ENCODE measurements at places on chromosomes 13 and 19.

- peak; percentile 90 for DNase-seq
Observed at GRCh38 chr13:30865123-30866049, 40.7 kb upstream of the MEDAG start.

- no peak for DNase-seq
Observed at GRCh38 chr13:106132216-106132615, 403.2 kb downstream of the EFNB2 start.

- DNase-seq, result no peak
Observed at GRCh38 chr19:4081441-4082129, 14.9 kb upstream of the ZBTB7A start.

DNA sequence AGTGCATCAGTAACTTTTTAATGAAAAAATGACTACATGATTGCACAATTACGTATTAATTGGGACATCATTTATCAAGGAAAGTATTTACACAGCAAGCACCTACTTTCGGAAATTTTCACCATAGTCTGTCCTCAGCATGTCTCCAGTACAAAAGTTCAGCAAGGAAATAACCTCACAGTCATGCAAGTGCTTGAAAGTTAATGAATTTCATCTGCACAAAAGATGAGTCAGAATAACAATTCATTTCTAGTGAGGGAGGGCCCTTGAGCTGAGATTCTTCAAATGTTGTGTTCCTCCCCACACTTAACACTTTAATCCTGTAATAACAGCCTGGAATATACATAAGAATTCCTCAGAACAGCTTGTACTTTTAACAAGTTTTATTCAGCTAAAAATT lies 49.0 kb upstream of the OXGR1 start:
- DNase-seq, result no peak

DNA sequence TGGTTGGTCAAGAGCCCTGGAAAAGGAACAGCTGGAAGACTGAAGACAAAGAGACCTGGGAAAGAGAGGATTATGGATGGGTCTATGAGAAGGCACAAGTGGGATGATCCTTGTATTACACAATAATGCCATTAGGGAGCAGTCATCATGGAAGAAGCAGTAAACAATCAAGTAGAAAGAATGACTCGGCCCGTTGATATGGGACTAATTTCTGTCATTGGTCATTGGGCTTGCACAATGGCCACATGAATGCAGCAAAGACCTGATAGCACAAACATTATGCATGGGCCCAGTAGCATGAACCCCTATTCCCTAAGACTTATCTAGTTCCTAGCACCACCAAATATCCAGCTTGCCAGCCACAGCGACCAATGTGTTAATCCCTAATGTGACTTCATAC lies 390.3 kb upstream of the ZNF507 start:
- DNase-seq, result no peak

DNA sequence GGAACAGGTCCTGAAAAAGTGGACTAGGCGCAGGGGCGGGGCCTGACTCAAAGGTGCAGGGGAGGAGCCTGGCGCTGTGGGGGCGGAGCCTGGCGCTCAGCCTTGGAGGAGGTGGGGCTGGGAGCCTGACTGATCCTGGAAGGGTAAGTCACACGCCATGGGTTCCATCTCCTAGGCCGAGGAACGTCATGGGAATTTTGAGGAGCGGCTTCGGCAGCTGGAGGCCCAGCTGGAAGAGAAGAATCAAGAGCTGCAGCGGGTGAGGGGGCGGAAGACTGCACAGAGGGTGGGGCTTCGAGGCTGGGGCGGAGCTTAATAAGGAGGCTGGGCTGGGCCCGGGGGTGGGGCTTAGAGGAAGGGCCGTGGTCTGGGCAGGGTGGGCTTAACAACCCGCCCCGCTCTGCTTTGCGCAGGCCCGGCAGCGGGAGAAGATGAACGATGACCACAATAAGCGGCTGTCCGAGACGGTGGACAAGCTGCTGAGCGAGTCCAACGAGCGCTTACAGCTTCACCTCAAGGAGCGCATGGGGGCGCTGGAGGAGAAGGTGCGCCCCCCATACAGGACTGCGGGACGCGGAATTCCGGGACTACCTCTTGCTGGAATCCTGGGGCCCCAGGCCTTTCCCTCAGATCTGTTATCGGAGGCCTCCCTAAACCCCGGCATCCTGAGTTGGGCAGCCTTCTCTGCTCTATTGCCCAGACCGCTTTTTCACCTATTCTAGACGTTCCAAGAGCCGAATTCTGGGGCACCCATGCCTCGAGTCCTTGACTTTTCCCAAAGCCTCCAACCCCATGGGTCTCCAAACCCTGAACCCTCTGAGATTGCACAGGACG lies 14.5 kb downstream of the PPFIA3 start:
- no peak for DNase-seq

DNA sequence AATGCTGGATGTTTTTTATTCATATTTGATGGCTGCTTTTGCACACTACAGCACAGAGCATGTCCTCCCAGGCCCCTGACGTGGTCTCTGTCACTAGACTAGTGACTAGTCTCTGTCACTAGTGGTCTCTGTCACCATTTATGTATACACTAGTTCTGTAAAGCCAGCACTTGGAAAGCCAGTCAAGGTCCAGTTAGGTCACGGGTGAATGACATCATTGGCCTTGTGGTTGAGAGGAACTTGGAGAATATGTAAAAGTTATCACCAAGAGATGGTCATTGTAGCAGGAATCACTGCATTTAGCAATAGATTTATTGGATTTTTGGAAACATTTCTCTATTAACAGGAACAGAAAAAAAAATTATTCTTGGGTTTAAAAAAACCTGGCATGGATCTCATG lies 72.9 kb downstream of the SHISA2 start:
- DNase-seq, result no peak

DNA sequence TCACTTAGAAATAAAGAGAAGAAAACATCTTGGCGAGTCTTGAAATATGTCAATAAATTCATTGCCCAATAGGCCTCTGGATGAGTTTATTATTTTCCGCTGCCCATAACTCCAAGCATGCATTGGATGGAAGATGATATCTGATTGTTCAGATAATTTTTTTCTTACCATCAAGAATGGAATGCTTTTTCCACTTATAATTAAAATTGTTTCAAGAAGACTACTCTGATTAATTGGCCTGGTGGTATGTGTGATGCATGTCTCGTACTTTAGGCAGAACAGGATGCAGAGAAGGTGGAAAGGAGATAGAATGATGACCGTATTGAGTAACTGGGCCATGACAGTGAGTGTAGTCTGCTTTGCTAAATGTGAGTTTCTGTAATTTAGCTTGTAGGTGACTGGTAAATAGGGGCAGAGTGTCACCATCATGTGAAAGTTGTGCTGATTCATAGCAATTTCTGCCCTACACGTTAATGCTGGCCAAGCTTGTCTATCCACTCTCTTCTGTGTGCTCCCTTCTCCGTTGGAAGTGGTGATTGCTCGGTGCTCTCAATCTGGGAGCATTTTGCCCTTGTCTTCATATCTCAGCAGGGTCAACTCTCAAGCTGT lies 13.5 kb upstream of the SPATA13 start:
- no peak for DNase-seq

DNA sequence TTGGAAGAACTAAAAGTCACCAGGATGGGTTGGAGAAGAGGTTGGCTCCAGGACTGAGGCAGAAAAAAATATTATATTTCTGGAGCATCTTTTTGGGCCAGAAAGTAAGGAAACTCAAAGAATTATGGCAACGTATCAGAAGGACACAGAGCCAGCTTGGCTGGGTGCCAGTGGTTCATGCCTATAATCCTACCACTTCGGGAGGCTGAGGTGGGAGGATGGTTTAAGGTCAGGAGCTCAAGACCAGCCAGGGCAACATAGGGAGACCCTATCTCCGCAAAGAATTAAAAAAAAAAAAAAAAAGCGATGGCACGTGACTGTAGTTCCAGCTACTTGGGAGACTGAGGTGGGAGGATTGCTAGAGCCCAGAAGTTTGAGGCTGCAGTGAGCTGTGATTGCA lies 108.1 kb downstream of the GADD45B start:
- DNase-seq, result no peak

GRCh38 chr13:76741624-76742023 lies 144.6 kb downstream of the KCTD12 start:
- no peak for DNase-seq

DNA sequence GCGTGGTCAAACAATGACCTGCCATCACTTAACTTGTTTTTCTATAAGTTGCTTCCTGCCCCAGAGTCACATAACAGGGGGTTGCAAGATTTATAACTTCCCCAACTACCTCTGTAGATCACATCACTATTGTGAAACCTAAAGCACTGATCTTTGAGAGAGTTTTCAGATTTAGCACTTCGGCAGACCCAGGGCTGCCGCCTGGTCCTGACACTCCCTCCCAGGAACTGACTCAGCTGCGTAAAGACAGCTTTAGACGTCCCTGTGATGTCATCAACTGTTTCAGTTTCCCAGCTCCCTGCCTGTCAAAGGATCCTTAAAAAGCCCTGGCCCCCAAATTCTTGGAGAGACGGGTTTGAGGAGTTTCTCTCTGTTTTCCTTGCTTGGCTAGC lies 33.3 kb downstream of the IGFL2 start:
- no peak for DNase-seq

GRCh38 chr13:94454906-94455305 lies 24.6 kb downstream of the DCT start:
- DNase-seq, result no peak

- no peak for DNase-seq
Observed at GRCh38 chr13:63438951-63439350, 2023.3 kb upstream of the PCDH20 start.

GRCh38 chr13:95201814-95202651 lies 99.2 kb downstream of the ABCC4 start:
- DNase-seq, result peak; percentile 56

DNA sequence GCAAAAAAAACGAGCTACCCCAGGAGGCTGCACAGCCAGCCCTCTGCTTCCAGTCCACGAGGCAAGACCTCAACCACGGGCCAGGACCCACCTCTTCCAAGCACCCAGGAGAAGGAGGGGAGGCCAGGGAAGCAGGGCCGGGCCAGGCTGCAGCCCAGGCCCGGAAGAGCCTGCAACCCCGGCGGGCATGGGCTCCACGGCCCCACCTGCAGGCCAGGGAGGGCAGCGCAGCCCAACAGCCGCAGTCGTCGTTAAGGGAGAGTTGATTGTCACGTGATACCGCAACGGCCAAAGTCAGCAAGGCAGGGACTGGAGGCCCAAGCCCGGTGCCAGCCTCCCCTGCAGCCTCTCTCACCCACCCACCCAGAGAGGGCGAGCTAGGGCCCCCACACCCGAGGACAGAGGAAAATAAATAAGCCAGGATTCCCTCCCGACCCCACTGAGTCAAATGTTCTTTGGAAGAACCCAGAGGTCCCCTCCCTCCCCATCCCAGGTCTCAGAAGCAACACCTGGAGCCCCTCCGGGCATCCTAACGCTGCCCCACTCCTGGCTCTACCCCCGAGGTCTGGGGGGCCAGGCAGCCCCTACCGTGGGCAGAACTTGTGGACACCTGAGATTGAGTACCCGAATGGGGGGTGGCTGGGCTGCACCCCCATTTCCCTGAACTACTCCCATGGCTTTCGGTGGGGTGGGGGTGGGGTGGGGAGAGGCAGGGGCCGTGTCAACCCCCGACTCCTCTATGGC lies 5.2 kb upstream of the REXO1 start:
- peak; percentile 86 for DNase-seq

DNA sequence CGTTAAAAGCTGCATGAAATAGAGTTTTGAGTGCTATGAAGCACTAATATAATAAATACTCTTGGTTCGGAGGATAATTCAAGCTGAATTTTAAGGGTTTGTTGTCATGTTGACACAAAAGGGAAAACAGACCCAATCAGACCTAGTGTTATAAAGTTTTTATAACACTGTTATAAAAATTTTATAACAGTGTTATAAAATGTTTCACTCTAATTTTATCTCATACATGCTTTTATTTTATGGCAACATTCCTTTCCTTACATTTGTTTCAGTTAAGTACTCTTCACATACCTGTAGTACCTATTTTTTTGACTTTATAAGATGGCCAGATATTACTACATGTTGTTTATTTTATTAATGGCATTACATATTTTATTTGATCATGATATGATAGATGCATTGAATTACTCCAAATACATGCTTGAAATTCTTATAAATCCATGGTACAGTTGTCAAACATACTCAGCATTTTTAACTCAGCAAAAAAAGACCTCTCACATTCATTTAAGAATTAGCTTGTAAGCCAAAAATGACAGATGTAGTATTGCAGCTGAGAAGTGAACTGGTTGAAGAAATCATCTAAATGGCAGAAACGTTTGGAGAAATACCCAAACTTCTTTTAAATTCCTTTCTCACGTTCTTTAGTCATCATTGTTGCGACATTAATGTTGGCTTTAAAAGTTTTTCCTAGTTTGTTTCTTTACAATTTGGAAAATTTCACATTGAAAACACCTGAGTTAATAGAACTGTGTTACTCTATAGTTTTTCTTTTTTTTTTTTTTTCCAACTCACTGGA lies 104.5 kb downstream of the PIBF1 start:
- DNase-seq, result no peak

- no peak for DNase-seq
Observed at GRCh38 chr13:38180670-38181069, 169.0 kb upstream of the UFM1 start.

- DNase-seq, result no peak
Observed at GRCh38 chr19:46460055-46460454, 11.3 kb downstream of the PNMA8A start.

DNA sequence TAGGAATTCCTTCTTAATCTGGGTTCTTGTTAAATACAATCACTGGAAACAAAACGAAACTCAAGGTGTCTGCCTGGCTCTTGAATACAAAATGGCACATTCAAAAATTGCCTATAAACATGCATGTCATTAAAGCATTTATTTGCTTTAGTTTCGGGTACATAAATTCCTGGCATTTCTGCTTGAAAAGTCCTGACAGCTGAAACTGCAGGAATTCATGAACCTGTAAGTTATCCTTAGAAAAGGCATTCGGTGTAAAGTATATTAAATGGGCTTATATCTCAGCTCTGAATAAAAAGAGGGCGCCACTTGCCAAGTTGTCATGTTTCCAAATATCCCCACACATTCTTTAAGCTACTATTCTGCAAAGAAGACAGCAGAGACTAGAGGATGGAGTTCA lies 32.9 kb downstream of the RXFP2 start:
- no peak for DNase-seq

GRCh38 chr19:40600570-40601133 lies 517 bp upstream of the LTBP4 start:
- DNase-seq, result no peak

DNA sequence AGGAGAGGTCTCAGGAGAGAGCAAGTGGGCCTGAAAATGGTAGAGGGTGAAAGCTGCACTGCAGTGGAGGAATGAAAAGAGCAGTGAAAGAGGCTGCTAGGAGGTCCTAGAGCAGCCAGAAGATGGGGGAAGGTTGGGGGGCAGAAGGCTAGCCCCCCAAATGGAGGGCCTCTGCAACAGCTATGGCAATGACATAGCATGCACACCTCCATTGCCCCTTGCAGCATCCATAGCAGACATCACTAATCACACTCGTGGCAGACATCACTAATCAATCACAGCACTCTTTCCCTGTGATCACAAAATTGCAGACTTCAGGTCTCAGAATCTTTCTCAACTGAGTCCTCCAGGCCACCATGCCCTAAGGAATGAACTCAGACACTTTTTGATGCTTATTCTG lies 21.9 kb downstream of the CCL25 start:
- no peak for DNase-seq

- DNase-seq, result no peak
Observed at GRCh38 chr13:86976521-86977324, 694.4 kb upstream of the SLITRK5 start.

GRCh38 chr13:106262886-106263285 lies 272.6 kb downstream of the EFNB2 start:
- DNase-seq, result no peak

GRCh38 chr13:30900436-30900835 lies 5.6 kb upstream of the MEDAG start:
- DNase-seq, result no peak

- DNase-seq, result no peak
Observed at GRCh38 chr19:37309834-37310575, 60.9 kb upstream of the ZNF527 start.

- no peak for DNase-seq
Observed at GRCh38 chr13:75129331-75129730, 352.6 kb downstream of the TBC1D4 start.
